ENCODE measurements at places on chromosomes 11 and 22. TPM values are rescaled to one million over a fixed set of nuclear protein-coding genes. Genes with fewer than 3 reads are reported as not detected.

DNA sequence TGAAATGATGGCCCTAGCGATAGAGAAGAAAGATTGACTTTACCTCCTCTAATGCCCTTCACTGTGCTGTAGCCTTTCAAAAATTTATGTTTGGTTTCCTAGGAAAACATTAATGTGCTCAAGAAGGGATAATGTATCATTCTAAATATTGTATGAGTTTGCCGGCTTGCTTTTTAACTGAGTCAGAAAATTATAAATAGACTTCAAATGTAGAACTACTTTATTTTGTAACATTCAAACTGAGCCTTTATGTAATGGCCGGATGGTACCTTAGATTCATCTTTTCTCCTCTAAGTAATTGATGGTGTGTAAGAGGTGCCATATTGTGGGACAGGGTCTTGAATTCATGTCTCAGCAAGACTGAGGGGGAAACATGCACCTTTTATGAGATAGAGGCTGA lies 57.7 kb downstream of the BID start:
- DNase-seq = no peak

GRCh38 chr22:21646608-21647590 lies 4.8 kb downstream of the SDF2L1 start:
- peak; percentile 94 for DNase-seq

- DNase-seq = peak; percentile 83
Observed at GRCh38 chr11:65551572-65552387, 6.4 kb downstream of the LTBP3 start.

DNA sequence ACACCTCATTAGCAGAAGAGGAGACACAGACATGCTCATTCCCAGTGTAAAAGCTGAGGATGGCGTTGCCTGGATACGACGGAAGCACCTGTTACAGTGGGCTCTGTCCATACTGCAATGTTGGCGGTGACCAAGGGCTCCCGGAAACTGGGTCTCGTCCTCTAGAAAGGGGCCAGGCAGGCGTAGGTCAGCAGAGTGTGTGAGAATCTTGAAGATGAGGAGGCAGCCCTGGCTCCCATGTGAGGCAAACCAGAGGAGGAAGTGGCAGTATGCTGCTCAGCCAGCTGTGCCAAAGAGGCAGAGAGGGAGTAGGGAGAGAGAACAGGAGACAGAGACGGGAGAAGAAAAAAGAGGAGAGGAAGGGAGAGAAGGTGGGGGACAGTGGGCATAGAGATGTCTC lies 10.3 kb downstream of the LTO1 start:
- DNase-seq = no peak

GRCh38 chr11:43789700-43790443 lies 90.8 kb upstream of the ALKBH3 start:
- DNase-seq = no peak

Gene MICAL3
- polyA plus RNA-seq = 10.1 TPM

Gene CBLIF
- polyA plus RNA-seq = not detected

Gene EFCAB6
- 1.2 TPM for polyA plus RNA-seq

Gene MYO7A
- 1.7 TPM for polyA plus RNA-seq

Gene TBC1D22A
- 9.6 TPM for polyA plus RNA-seq
